H4 (cell line): ENCODE measurements at places on chromosomes 11 and 22. TPM values are rescaled to one million over a fixed set of nuclear protein-coding genes. Genes with fewer than 3 reads are reported as not detected.

The PDE2A gene
- total RNA-seq = 2.6 and 3.0 TPM in 2 replicates

The EIF4ENIF1 gene
- 3.4 and 6.1 TPM in 2 replicates for total RNA-seq

- no peak for DNase-seq
Measured at GRCh38 chr22:37625737-37626136, 13.7 kb upstream of the SH3BP1 start.

DNA sequence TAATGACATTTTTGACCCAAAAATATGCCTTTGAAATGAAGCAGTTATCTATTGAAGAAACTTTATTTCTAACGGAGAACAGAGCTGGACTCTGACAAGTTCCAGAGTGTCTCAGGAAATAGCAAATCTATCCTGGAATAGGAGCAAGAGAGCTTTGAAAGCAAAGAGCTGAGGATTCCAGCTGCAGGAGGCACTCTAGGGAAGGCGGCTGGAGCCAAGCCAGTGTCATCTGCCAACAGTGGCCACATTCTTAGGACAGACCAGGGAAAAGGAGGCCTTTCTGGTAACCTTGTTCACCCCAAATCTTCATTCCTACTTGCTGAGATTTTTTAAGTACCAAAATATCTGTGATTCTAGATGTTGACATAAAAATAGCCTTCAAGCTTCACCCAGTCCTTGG, 493.5 kb upstream of the B3GAT1 start:
- DNase-seq = no peak

DNA sequence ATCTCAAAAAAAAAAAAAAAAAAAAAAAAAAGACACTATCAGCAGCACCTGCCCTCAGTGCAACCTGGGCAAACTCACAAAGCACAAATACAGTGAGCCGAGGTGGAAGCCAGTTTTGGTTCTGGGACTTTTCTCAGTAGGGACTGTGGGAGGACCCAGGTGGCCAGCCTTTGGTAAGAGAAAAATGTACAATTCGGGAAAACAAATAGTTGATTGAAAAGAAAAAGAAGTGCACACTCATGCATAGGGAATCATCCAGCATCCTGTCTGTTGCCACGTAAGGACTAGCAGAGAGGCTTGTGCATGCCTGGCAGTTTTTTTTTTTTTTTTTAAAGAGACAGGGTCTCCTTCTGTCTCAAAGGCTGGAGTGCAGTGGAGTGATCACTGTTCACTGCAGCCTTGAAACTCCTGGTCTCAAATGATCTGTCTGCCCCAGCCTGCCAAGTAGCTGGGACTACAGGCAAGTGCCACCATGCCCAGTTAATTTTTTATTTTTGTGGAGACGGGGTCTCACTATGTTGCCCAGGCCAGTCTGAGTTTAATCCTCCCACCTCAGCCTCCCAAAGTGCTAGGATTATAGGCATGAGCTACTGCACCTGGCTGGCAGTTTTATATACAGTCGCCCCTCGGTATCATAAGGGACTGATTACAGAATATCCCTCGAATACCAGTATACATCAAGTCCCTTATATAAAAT, 36.7 kb downstream of the TPST2 start:
- DNase-seq = peak; percentile 60
